ENCODE measurements at places on chromosomes 4 and X. TPM values are rescaled to one million over a fixed set of nuclear protein-coding genes. Genes with fewer than 3 reads are reported as not detected.

The MAGEA12 gene
- polyA plus RNA-seq: not detected

The CXorf65 gene
- 3.9 TPM for polyA plus RNA-seq

The TSPAN7 gene
- polyA plus RNA-seq: 6.1 TPM

The MTTP gene
- 0.05 TPM for polyA plus RNA-seq

The ZNF630 gene
- 1.5 TPM for polyA plus RNA-seq

The PAGE1 gene
- not detected for polyA plus RNA-seq

All from esophagus (tissue), 2 donors.